ENCODE measurements at places on chromosomes 7 and 10.
A peak's percentile ranks its signal among the peaks of the same experiment; 100 is the strongest.

GRCh38 chr10:115566867-115567266 lies 473.7 kb downstream of the ATRNL1 start:
- no peak for DNase-seq

DNA sequence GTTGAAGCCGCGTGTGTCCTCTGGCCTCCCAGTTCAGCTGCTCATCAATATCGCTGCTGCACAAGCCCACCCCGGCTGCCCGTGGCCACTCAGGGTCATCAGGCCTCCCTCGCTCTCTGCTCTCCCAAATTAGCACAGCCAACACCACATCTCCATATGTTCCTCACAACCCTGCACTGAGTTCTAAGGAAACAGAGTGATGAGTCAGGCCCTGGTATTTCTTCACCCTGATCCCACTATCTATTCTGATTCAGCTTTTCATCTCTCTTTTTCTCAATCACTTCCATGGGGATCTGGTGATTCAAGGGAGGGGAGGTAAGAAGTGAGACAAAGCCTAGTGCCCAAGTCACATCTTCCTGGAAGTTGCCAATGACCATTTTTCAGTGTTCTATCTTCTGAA lies 23.8 kb downstream of the CYTH3 start:
- DNase-seq: no peak

DNA sequence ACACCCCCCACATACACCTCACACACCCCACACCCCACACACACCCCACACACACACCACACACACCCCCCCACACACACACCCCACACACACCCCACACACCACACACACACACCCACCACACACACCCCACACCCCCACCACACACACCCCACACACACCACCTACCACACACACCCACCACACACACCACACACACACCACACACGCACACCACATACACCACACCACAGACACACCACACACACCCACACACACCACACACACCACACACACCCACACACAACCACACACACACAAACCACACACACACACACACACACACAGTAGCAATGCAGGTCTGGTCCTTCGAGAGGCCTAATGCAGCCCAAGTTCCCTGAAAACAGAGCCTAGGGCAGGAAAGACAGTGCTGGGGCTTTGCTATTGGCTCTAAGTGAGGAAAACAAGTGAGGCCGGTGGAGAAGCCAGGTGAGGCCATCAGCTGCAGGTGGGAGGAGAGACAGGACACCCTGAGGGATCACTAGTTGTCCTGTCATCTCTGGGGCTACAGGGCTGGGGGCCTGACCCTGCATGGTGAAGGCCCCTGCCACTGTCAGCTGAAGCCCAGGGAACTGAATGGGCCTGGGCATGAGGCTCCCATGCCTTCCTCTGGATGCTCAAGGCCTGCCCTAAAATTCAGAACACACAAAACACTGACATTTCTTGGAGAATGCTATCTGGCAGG lies 92.6 kb downstream of the CYTH3 start:
- no peak for DNase-seq

- DNase-seq: no peak
Observed at GRCh38 chr10:99539820-99540219, 7.1 kb downstream of the NKX2-3 start.

DNA sequence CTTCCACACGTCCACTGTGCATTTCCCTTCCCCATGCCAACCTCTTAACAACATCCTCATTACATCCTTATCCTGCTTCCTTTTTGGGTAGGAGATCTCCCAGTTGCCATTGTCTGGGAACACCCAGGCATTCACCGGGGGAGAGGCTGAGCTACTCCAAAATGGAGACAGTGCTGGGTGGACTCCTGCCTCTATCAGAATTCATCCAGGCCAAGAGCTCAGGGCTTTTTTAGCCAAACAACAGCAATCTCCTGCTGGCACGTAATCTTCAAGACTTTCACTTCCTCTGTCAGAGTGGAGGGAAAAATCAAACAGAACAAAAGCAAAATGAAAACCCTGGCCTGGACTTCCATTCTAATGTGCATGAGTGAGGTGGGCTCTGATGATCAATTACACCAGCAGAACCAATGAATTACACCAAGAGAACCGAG lies 245.0 kb downstream of the PRPF18 start:
- peak; percentile 31 for DNase-seq

All from endothelial cell (in vitro differentiated cells).